Keratinocyte (primary cell): ENCODE measurements at places on chromosomes 16 and 17. TPM values are rescaled to one million over a fixed set of nuclear protein-coding genes. Genes with fewer than 3 reads are reported as not detected.

The KIAA0753 gene
- polyA plus RNA-seq = 6.6 to 11.6 TPM (median 8.3 TPM) in 3 replicates

DNA sequence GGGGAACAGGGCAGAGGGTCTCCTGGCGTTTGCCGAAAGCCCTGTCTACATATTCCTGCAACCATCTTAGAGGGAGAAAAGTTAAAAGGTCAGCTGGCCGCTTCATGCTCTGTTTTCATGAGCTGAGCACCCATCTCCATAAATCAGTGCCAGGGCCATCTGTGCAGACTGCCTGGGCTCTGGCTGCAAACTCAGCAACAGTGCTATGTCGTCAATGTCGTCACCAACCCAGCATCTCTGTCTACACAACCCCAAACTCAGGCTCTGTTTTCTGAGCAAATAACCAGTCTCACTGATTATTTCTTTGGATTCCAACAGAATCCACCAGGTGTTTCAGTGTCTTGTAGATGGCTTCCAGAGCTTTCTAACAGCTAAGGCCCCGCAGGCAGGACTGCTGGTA lies 65.0 kb downstream of the HS3ST2 start:
- no peak for DNase-seq

The COX6A2 gene
- not detected in 3 replicates for polyA plus RNA-seq

DNA sequence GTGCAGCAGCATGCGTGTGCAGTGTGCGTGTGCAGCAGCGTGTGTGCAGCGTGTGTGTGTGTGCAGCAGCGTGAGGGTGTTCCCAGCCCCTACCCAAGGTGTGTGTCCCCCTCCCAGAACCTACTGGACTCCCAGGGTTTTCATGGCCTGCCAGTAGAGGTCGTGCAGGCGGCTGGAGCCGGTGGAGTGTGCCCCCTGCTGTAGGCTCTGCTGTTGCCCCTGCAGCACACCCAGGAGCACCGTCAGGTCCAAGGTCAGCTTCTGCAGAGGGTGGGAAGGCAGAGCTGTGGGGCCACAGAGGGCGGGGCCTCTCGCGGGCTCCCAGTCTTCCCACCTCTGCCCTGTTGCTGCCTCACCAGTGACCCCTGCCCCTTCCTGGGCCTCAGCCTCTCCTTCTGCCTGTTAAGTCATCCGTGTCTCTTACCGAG lies 14.9 kb downstream of the MYBBP1A start:
- DNase-seq = no peak

- DNase-seq = no peak
Observed at GRCh38 chr17:66542967-66543520, 240.6 kb downstream of the PRKCA start.

GRCh38 chr17:17034496-17035075 lies 7.7 kb upstream of the MPRIP start:
- DNase-seq = no peak

The ACAP1 gene
- 0.33 to 3.1 TPM (median 1.7 TPM) in 3 replicates for polyA plus RNA-seq

GRCh38 chr16:49921106-49921505 lies 65.2 kb upstream of the ZNF423 start:
- no peak for DNase-seq

The LRRC46 gene
- polyA plus RNA-seq = 0.13 to 0.43 TPM (median 0.34 TPM) in 3 replicates

The PRDM7 gene
- not detected in 3 replicates for polyA plus RNA-seq

The TEDC2 gene
- 2.4 to 2.8 TPM (median 2.7 TPM) in 3 replicates for polyA plus RNA-seq

- DNase-seq = peak; percentile 33
Observed at GRCh38 chr16:48949636-48950035, 332.0 kb downstream of the CBLN1 start.

GRCh38 chr17:56177361-56177760 lies 24.1 kb downstream of the ANKFN1 start:
- no peak for DNase-seq

The MYH4 gene
- not detected in 3 replicates for polyA plus RNA-seq

DNA sequence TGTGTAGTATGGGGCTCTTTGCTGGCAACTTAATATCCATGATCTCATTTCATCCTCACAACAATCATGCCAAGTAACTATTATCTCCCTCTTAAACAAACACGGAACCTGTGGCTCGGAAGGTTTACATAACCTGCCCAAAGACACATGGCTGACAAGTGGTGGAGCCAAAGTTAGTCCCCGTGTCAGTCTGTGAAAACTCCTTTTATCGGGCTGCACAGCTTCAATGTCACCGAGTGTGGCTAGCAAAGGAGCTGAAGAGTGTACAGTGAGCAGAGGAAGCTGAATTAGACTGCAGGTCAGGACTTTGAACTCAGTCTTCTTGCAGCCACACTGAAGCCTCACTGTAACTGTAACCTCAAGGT lies 80.3 kb downstream of the PARN start:
- no peak for DNase-seq

DNA sequence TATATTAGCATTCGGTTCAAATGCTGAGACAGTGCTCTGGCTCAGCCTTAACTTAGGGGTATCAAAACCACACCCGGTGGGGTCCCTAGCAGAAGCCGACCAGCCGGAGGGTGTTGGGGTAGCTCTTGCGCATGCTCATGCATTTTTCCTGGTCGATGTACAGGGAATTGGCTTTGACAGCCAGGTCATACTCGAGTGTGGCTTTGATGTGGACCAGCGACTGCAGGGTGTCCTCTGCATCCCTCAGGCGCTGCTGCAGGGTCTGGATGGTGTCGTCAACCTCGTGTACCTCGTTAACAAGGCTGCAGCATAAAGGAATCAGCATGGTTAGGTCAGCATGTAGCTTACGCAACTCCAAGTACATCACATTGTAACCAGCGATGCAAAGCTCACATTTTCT lies 37.5 kb downstream of the TEKT3 start:
- DNase-seq = no peak

GRCh38 chr16:72878301-72879269 lies 169.3 kb downstream of the ZFHX3 start:
- DNase-seq = no peak
